ENCODE measurements at places on chromosomes 3 and 15. TPM values are rescaled to one million over a fixed set of nuclear protein-coding genes. Genes with fewer than 3 reads are reported as not detected.

Gene TUSC7
- polyA plus RNA-seq, result not detected

Gene ITIH4
- 11.6 TPM for polyA plus RNA-seq

Gene THRB
- polyA plus RNA-seq, result 1.7 TPM

Gene ILDR1
- polyA plus RNA-seq, result 0.22 TPM

Gene SKOR1
- polyA plus RNA-seq, result 0.35 TPM

Gene CHRM5
- 0.12 TPM for polyA plus RNA-seq

Gene GYG1
- 55.5 TPM for polyA plus RNA-seq

Gene MNS1
- 6.8 TPM for polyA plus RNA-seq

Gene SLC15A2
- 37.4 TPM for polyA plus RNA-seq

Gene ZNF620
- 2.9 TPM for polyA plus RNA-seq

Gene RETNLB
- not detected for polyA plus RNA-seq

Gene SPINK8
- polyA plus RNA-seq, result not detected

Gene ADAMTS9
- 110 TPM for polyA plus RNA-seq

Gene GABRA5
- polyA plus RNA-seq, result 0.28 TPM

Gene MSL2
- 27.7 TPM for polyA plus RNA-seq

Gene PIERCE2
- polyA plus RNA-seq, result 1.3 TPM

Gene IL16
- 8.0 TPM for polyA plus RNA-seq

Gene TF
- 3.2 TPM for polyA plus RNA-seq

Gene HDAC11
- 18.5 TPM for polyA plus RNA-seq

Gene ETV5
- 29.9 TPM for polyA plus RNA-seq

Gene GOLGA8Q
- polyA plus RNA-seq, result 0.49 TPM

Gene ZPLD1
- polyA plus RNA-seq, result not detected

Gene NANOGP8
- not detected for polyA plus RNA-seq

Gene ARGFX
- polyA plus RNA-seq, result 0.13 TPM
